ENCODE measurements at places on chromosomes 7 and 10.

DNA sequence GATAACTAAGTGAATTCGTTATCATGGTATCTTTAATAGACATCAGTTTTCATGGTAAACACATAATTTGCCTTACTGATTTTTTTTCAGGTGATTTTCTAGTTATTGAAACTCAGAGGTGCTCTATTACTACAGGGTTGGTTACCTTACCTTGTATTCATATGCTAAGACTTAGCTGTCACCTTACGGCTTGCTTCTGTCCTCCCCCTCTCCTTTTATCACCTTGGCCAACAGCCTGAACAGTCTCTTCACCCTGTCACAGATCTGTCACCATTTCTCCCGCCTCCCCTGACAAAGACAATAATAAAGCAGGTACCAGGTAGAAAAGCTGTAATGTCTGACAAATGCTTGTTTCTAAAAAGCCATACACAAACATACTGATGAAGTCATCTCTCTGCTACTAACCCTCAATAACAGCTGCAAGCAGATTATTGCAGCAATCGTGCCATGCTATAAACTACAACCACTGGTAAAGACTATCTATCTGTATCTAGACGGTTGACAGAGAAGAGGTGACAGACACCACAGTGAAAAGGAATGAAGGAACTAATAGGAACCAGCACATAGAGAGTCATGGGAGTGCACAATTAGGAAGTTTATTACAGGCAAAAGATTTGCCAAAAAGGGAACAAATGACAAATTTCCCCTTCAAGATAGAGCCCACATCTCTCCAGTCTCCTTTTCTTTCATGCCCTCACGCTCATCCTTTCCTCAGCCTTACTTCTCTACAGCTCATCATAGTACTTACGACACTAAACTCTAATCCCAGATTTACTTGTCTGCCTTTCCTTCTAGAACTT, 57.2 kb downstream of the ARHGAP12 start:
- DNase-seq = no peak

- DNase-seq = no peak
Measured at GRCh38 chr10:46520941-46521340, 35.5 kb downstream of the GPRIN2 start.

GRCh38 chr10:124388823-124389612, 29.7 kb downstream of the OAT start:
- peak; percentile 98 for DNase-seq

DNA sequence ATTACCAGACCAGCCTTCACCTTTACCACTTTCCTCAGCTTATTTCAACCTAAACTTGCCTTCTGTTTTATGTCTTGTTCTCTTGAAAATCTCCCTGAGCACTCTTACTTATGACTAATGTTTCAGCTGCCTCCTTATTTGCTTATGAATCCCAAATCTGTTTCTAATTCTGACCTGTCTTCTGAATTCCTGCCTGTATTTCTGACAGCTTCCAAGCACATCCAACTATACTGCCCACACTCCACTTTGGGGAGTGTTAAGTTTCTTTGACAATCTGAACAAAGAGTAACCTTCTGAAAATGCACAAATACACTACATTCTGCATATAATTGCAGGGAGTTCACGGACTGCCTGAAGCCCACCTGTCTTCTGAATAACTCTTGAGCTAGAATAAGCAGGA, 48.7 kb downstream of the ARMC3 start:
- peak; percentile 35 for DNase-seq

- DNase-seq = no peak
Measured at GRCh38 chr10:75123088-75123682, 11.7 kb downstream of the SAMD8 start.

DNA sequence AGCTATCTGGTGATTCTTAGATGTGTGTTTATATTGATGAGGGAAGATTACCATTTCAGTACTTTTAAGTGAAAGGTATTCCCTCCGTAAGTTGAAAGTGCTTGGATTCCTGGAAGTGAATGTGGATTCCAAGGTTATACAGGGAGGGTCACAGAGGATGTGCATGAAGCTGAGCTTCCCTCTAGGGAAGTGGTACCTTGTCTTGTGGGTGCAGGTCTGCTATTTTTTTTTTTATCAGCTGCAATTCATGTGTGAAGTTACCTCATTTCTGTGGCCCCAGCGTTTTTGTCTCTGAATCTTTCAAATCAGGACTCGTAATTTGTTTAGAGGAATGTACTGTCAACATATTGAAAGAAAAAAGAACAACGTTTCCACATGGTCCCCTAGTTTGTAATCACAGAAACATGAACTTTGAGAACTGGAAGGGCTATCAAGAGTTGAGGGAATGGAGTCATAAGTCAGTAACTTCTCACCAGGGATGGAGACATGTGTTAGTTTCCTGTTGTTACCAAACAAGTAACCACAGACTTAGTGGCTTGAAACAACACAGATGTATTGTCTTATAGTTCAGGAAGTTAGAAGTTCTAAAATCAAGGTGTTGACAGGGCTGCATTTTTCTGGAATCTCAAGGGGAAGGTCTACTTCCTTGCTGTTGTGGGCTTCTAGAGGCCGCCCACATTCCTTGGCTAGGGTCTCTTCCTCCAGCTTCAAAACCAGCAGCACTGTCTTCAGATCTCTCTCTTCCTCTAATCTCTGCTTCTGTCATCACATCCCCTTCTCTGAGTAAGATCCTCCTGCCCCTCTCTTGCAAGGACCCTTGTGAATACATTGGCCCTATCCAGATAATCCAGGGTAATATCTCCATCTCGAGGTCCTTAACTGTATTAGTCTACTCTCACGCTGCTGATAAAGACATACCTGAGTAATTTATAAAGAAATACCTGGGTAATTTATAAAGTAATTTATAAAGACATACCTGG, 64.4 kb downstream of the RAB18 start:
- no peak for DNase-seq

GRCh38 chr10:129742742-129743550, 221.1 kb downstream of the EBF3 start:
- no peak for DNase-seq

DNA sequence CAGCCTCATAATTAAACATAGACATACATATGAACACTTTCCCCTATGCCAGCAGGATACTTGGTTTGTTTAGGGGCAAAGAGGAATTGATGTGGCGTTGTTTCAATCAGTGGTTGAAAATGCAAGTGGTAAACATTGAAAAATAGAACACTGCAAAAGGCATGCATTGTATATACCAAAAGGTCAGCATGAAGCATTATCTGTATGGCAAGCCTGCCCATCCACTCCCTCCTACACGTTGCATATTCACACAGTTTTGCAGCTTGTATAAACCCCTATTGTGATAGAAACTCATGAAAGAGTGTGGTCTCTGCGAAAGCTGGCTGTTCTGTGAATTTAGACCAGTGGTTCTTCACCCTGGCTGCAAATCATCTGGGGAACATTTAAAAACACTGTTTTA, 17.1 kb downstream of the CAV1 start:
- DNase-seq = no peak

DNA sequence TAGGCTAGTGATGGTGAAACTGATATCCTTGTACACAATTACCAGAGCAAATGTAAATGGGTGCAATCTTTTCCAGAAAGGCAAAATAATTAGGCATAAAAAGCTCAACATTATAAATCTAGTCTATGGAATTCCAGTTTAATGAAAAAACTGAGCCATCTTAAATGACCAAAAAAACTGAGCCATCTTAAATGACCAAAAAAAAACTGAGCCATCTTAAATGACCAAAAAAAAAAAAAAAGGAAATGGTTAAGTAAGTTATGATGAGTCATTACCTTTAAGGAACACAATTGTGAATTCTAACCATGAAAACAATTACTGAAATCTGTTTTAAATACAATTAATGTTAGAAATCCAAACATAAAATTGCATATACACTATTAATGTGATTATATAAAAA, 25.3 kb downstream of the USP6NL start:
- DNase-seq = peak; percentile 8

DNA sequence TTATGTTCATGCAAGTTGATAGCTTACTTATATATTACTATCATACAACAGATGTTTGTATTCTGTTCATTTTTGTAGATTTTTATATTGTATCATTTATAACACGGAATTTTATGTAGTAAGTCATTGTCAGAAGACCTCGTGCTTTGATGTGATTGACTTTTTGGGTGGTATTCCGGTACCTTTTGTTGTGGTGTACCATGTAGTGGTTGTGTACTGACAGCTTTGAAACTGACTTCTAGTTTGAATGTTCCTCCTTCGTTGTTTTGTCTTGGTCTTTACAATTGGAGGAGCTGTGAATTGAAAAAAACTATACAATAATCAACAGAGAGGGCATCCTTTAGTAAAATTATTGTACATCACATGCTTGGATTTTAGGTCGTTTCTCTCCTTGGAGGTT, 61.5 kb downstream of the WAC start:
- no peak for DNase-seq

DNA sequence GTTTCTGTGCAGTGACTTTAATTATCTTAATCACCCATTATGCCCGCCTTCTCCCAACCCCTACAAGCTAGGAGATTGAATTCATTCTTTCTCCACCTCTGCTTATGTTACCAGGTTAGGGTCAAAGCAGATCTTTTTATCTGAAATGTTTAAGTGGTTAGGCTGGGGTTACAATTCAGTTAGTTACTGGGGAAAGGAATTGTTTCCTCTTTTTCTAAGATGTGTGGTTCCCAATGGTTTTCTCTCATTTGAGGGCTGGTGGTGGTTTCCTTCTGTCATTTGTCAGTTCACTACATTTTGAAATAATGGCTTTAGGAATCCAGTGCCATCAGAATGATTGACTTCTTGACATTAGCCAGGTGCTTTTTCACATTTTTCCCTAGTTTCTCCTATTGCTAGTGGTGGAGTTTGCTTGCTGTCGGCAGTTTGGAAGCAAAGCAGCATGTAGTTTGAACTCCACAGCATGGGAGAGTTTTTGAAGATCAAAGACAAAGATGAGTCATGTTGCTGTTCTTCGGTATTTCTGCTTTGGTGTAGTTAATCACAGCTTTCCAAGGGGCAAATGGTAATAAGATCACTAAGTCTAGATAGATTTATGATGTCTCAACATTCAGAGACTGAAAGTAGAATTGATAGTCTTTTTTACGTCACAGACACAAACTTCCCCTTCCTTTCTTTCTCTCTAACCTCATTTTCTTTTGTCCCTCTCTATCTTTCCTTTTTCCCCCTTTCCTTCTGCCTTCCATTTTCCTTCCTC, 168.2 kb downstream of the SND1 start:
- DNase-seq = peak; percentile 49

DNA sequence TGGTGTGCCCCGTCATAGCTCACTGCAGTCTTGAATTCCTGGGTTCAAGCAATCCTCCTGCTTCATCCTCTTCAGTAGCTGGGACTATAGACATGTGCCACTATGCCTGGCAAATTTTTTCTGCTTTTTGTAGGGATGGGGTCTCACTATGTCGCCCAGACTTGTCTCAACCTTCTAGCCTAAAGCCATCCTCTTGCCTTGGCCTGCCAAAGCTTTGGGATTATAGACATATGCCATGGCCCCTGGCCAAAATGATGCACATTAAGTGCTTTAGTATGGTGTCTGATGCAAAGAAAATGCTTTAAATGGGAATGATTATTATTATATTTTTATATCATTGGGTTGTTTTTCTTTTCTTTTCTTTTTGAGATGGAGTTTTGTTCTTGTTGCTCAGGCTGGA, 33.2 kb upstream of the VCL start:
- DNase-seq = no peak

DNA sequence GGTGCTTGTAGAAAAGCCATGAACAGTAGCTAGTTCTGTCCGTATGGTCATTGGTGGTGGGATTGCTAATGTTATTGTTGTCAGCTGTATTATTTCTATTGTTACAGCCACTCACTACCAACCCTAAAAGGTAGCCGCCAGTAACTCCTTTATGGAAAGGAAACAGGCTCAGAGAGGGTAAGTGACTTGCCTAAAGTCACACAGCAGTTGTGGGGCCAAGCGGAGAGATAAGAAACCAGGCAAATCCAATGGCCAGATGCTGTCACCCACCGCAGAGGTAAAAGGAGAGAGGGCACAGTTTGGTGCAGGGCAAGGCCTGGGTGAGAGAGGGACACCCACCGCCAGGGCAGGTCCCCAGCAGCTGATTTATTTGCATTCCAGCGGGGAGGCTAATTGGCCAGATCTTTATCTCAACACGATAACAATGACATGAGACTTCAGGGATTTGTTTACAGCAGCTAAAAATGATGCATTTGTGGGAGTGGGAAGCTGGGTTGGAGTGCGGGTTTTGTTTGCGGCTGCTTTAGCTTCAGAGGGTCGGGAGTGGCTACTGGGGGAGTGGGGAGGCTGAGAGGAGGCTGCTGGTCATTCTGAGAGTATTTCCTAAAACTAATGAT, 8.6 kb upstream of the NKX2-3 start:
- DNase-seq = no peak

GRCh38 chr7:82404652-82405051, 38.9 kb downstream of the CACNA2D1 start:
- DNase-seq = no peak

DNA sequence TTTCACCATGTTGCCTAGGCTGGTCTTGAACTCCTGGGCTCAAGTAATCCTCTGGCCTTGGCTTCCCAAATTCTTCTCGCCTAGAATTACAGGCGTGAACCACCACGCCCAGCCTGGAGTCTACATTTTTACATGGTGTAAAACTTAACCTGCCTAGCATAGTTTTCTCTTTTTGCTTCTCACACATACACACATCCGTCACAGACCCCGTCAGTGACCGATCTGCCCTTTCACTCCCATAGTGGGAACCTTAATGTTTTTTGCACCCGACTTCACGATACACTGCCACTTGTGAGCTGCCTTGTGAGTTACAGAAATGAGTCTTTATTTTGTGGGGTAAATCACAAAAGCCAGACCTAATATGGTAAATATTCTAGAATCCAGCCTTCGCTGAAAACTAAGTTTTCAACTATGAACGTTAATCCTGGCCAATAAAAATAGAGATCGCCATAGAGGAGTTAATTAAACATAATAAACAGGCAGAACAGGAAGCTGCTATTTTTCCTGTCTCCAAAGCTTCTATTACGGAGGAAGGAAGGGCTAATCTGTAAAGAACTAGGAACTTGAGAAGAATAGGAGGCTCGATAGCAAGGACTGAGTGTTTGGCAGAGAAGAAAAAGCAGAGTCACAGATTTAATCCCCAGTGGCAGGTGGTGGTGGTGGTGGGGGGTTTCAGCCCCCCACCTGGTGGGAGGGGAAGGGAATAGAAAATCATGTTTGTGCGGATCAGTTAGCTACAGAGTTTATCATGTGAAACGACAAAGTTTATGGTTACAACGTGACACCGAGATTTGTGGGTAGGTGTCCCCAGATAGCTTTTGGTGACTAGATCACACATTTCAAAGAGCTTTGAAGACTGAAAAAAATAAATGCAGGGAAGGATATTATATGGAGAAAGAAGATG, 14.7 kb upstream of the FAM171A1 start:
- no peak for DNase-seq

Measured in adipocyte (in vitro differentiated cells).